Large intestine (tissue), 12 donors: ENCODE measurements at places on chromosomes 11 and 22.

DNA sequence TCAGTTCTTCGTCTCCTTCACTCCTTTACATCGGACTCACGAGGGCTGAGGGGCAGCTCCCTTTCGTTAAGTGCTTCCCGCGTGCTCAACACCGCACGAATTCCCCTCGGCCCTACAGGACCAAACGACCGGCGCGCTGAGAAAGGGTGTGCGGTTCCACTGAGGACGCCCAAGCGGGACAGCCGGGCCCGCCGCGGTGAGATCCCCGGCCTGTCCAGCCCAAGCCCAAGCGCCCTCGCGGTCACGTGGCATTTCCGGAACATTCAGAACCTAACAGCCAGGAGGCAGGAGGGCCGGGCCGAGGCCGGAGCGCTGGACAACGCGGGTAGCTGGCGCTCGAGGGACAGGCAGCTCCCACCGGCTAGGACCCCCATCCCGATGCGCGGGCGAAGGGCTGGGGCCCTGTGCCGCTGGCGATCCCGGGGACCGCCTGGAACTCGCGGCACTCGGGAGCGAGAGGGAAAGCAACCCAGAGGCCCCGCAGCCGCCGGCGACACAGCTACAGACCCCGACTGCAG, 737 bp upstream of the STIP1 start:
- DNase-seq: no peak
- peak overlapping the region; percentile 71 for H3K4me3 ChIP-seq
- peak overlapping the region; percentile 98 for H3K27ac ChIP-seq
- H3K27me3 ChIP-seq: no peaks in the 10 kb centered on the region
- peaks cover 4% of the 10 kb centered on the region for H3K36me3 ChIP-seq
- peaks cover 29% of the 10 kb centered on the region for H3K4me1 ChIP-seq

DNA sequence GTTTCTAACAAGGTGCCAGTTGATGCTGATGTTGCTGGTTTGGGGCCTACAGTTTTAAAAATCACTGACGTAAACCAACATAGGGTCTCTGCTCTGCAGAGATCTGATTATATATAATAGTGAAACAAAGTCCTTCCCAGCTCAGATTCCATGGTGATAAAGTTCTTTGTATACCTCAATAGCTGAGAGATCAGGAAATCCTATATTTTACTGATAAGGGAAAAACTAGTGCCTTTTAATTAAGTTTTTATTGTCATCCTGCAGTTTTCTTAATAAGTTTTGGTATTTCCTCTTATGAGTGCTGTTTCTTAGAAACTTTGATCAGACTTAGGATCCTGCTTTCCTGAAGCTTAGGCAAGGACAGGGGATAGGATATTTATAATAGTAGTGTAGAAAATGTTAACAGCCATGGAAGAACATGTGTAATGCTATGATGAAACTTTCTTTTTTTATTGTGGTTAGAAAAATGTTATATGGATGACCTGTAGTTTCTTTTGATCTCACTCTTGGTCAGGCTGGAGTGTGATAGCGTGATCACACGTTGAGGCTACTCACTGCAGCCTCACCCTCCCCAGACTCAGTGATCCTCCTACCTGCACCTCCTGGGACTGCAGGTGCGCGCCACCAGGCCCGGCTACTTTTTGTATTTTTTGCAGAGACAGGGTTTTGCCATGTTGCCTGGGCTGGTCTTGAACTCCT, 14.1 kb downstream of the CAPRIN1 start:
- H3K36me3 ChIP-seq: peaks cover 26% of the 10 kb centered on the region
- no peak overlapping the region for H3K4me3 ChIP-seq
- DNase-seq: no peak
- no peaks in the 10 kb centered on the region for H3K27me3 ChIP-seq
- peaks cover 9% of the 10 kb centered on the region for H3K4me1 ChIP-seq

DNA sequence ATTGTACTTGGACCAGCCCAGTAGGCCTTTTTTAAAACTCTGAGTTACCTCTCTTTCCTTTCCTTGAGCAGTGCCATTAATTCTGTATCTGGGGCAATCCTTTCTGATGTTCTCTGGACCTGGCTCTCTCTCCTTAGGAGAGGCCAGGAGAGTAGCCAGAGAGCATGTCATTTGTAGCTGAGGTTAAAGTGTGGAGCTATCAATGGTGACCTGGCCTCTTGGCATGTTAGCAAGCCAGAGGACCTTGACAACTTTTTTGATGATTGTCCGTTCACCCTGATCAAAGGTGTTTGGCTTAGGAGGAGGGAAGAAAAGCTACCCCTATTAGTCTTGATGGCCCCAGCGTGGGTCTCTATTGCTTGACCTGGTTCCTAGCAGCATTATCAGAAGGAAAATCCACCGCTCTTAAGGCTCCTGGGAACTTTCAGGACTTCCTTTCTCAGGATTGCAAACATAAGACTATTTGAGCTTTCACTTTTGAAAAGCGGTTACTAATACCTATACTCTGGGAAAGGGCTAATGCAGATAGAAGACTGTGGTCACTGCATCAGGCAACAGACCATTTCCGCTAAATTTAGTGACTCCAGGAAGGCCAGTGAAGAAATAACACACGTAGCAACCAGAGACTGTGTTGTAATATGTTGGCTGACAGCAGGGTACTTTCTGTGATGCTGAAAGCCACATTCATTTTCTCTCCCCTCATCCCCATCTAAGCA, 18.2 kb downstream of the LIMK2 start:
- H3K27ac ChIP-seq: peak overlapping the region; percentile 67
- no peaks in the 10 kb centered on the region for H3K27me3 ChIP-seq
- DNase-seq: peak; percentile 52

DNA sequence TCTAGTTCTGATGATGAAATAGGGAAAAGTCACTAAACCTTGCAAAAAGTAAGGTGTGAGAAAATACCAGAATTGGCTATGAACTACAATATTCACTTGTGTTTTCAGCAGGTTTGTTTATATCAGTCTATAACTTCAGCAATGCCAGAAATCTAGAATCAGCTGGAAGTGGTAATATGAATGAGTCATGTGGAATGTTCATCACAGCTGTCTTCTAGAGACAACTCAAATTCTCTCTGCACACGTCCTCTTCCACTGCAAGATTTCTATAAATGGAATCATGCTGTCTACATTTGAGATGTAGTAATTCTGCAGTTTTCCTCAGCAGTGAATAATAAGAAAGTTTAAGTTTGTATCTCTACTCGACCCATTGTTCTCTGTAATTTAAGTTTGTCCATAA, 89.9 kb downstream of the OR4A15 start:
- no peak overlapping the region for H3K27ac ChIP-seq
- DNase-seq: no peak
- H3K4me3 ChIP-seq: no peak overlapping the region
- no peaks in the 10 kb centered on the region for H3K4me1 ChIP-seq
- H3K27me3 ChIP-seq: no peaks in the 10 kb centered on the region

GRCh38 chr22:45804986-45805325, 133.3 kb downstream of the ATXN10 start:
- no peaks in the 10 kb centered on the region for H3K4me1 ChIP-seq
- no peak overlapping the region for H3K27ac ChIP-seq
- no peak for DNase-seq
- peaks cover 14% of the 10 kb centered on the region for H3K36me3 ChIP-seq
- H3K27me3 ChIP-seq: no peaks in the 10 kb centered on the region
- no peak overlapping the region for H3K4me3 ChIP-seq

- no peak overlapping the region for H3K4me3 ChIP-seq
- peaks cover 3% of the 10 kb centered on the region for H3K36me3 ChIP-seq
- peaks cover 45% of the 10 kb centered on the region for H3K4me1 ChIP-seq
- DNase-seq: no peak
- H3K27ac ChIP-seq: no peak overlapping the region
Observed at GRCh38 chr22:45312856-45313255, 3.1 kb downstream of the FAM118A start.

- no peak overlapping the region for H3K4me3 ChIP-seq
- peaks cover 19% of the 10 kb centered on the region for H3K27me3 ChIP-seq
- H3K4me1 ChIP-seq: no peaks in the 10 kb centered on the region
- H3K36me3 ChIP-seq: no peaks in the 10 kb centered on the region
- no peak for DNase-seq
- H3K27ac ChIP-seq: no peak overlapping the region
Observed at GRCh38 chr11:125233736-125234275, 69.3 kb downstream of the PKNOX2 start.

DNA sequence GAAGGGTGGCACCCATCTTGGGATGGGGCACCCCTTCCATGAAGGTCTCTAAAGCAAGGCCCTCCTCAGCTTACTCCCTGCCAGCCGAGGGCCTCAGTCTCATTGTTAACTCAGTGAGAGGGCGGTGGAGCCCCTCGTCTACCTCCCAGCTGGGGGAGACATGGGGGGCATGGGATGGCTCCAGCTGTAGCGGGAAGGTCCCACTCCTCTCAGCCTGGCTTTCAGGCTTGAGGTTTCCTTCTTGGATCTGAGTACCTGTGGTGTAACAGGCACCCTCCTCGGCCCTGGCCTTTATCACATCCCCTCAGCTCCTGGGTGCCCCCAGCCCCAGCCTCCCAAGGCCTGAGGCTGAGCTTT, 2.0 kb downstream of the MIF start:
- no peak for DNase-seq
- H3K4me1 ChIP-seq: peaks cover 37% of the 10 kb centered on the region
- H3K4me3 ChIP-seq: peak overlapping the region; percentile 95
- no peaks in the 10 kb centered on the region for H3K27me3 ChIP-seq
- H3K36me3 ChIP-seq: peaks cover 29% of the 10 kb centered on the region
- H3K27ac ChIP-seq: peak overlapping the region; percentile 100

GRCh38 chr22:48500471-48501230, 1327.0 kb downstream of the BRD1 start:
- no peak overlapping the region for H3K4me3 ChIP-seq
- no peaks in the 10 kb centered on the region for H3K4me1 ChIP-seq
- DNase-seq: no peak
- no peaks in the 10 kb centered on the region for H3K36me3 ChIP-seq
- H3K27me3 ChIP-seq: no peaks in the 10 kb centered on the region

GRCh38 chr11:1153951-1154493, 3.7 kb upstream of the MUC5AC start:
- no peaks in the 10 kb centered on the region for H3K27me3 ChIP-seq
- H3K27ac ChIP-seq: no peak overlapping the region
- DNase-seq: no peak
- H3K4me1 ChIP-seq: peaks cover 19% of the 10 kb centered on the region

DNA sequence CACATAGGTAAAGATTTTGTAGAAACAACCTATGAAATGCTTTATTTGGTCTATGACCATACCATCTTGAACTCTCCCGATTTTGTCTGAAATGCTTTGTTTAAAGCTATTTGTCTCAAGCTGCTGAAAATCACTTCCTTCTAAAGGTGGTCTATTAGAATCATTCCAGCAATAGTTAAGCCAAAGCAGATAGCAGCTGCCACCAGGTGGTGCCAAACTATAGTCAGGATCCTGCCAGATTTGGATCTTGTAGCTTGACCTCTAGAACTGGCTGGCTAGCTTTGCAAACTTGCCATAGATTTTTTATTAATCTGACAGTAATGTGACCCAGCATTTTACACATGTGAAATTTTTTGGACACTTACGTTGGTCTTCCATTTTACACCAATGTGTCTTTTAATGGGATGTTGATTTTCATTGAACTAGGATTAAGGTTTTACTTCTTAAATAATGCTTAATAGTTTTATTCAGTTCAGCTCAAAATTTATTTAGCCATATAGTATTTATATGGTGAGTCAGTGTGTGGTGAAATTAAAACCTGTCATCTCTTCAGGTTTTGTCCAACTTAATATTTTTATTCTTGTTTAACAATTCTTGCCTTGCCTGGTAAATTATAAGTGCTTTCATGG, 19.7 kb downstream of the CTR9 start:
- no peaks in the 10 kb centered on the region for H3K4me1 ChIP-seq
- H3K36me3 ChIP-seq: peaks cover 71% of the 10 kb centered on the region
- no peak overlapping the region for H3K4me3 ChIP-seq
- H3K27me3 ChIP-seq: no peaks in the 10 kb centered on the region

DNA sequence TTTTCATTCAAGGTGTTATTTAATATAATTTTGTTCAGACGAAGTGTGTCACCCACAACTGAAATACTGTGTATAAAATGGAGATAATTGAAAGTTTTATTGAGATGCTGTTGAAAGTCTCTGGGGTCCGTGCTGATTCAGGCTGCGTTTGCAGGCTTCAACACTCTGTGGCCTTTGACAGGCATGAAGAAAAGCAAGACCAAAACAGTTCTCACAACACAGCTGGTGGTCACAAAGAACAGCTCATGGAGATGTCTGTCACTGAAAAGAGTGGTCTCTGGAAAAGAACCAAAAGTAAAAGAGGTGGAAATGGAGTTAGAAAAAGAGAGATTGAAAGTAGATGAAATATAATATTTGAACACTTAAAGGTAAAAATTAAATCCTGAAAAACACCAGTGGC, 9.8 kb upstream of the MPPED2 start:
- H3K36me3 ChIP-seq: no peaks in the 10 kb centered on the region
- no peak for DNase-seq
- no peak overlapping the region for H3K27ac ChIP-seq
- no peak overlapping the region for H3K4me3 ChIP-seq
- no peaks in the 10 kb centered on the region for H3K4me1 ChIP-seq

- no peaks in the 10 kb centered on the region for H3K36me3 ChIP-seq
- H3K27ac ChIP-seq: no peak overlapping the region
- H3K4me1 ChIP-seq: no peaks in the 10 kb centered on the region
- peak; percentile 29 for DNase-seq
- H3K27me3 ChIP-seq: no peaks in the 10 kb centered on the region
Observed at GRCh38 chr11:76102802-76103201, 103.5 kb downstream of the WNT11 start.

GRCh38 chr11:8107642-8108041, 26.6 kb downstream of the TUB start:
- no peak overlapping the region for H3K4me3 ChIP-seq
- H3K27me3 ChIP-seq: no peaks in the 10 kb centered on the region
- peaks cover 14% of the 10 kb centered on the region for H3K36me3 ChIP-seq
- peaks cover 14% of the 10 kb centered on the region for H3K4me1 ChIP-seq
- H3K27ac ChIP-seq: no peak overlapping the region
- no peak for DNase-seq

GRCh38 chr11:65419460-65419771, 3.2 kb upstream of the NEAT1 start:
- no peak for DNase-seq
- peak overlapping the region; percentile 19 for H3K4me3 ChIP-seq
- no peaks in the 10 kb centered on the region for H3K36me3 ChIP-seq

GRCh38 chr11:65404638-65405339, 17.8 kb upstream of the NEAT1 start:
- peaks cover 21% of the 10 kb centered on the region for H3K4me1 ChIP-seq
- H3K27me3 ChIP-seq: no peaks in the 10 kb centered on the region
- H3K36me3 ChIP-seq: peaks cover 53% of the 10 kb centered on the region

DNA sequence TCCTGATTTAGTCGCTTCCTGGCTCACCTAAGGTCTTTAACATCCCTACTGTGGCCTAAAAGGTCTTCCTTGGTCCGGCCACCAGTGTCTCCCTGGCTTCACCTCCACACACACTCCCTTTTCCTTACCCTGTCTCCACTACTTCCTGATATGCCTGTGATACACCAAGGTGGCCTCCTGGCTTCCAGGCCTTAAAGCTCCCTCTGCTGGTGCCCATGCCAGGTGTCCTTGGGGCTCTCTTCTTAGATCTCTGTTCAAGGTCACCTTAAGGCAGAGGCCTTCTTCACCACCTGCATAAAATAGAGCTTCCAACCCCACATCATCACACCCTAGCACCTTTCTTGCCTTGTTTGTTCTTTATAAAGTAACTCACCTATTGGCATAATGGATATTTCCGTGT, 787.7 kb downstream of the NTM start:
- no peak for DNase-seq
- no peaks in the 10 kb centered on the region for H3K4me1 ChIP-seq
- no peak overlapping the region for H3K27ac ChIP-seq
- no peak overlapping the region for H3K4me3 ChIP-seq

GRCh38 chr22:42920101-42920820, 63.2 kb upstream of the ARFGAP3 start:
- no peak overlapping the region for H3K4me3 ChIP-seq
- peaks cover 13% of the 10 kb centered on the region for H3K4me1 ChIP-seq
- H3K27me3 ChIP-seq: no peaks in the 10 kb centered on the region
- no peaks in the 10 kb centered on the region for H3K36me3 ChIP-seq
